ENCODE measurements at places on chromosomes 1 and 21. TPM values are rescaled to one million over a fixed set of nuclear protein-coding genes. Genes with fewer than 3 reads are reported as not detected.

Gene TMCC2
- total RNA-seq = 6.9 TPM

Gene HAPLN2
- total RNA-seq = not detected

Gene RHD
- total RNA-seq = not detected

Gene CNR2
- total RNA-seq = not detected

Gene AVPR1B
- total RNA-seq = not detected

DNA sequence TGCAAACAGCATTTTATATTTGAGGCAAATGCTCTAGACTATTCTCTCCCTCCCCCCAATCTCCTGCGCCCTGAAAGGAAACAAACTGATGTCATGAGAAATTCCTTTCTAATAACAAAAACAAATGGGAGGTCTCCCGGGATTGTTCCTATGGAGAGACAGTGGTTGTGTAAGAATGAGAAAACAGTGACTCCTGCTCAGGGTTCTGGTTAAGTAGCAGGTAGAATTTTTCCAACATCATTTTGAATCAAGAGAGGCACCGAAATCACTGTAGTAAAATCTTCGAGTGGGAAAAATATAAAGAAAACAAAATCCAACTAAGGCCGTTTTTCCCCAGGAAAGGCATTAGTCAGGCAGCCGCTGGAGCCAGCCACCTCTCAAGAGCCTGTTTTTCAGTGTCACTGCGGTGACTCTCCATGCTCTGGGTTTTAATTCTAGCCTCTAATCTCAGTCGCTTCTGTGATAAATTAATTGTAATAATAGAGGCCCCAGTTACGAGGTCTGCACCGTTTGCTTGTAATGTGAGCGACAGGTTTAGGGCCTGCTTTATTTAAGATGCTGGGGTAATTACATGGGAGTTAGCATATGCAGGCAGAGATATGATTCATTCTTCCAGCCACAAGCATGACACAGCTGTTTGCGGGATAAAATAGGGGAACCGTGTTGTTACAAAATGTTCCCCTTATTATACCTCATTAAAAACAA is 80.3 kb downstream of the RNF220 start:
- no peak overlapping the region for H3K27ac ChIP-seq
- DNase-seq = peak; percentile 86
- H3K4me3 ChIP-seq = no peak overlapping the region
- H3K36me3 ChIP-seq = no peaks in the 10 kb centered on the region

DNA sequence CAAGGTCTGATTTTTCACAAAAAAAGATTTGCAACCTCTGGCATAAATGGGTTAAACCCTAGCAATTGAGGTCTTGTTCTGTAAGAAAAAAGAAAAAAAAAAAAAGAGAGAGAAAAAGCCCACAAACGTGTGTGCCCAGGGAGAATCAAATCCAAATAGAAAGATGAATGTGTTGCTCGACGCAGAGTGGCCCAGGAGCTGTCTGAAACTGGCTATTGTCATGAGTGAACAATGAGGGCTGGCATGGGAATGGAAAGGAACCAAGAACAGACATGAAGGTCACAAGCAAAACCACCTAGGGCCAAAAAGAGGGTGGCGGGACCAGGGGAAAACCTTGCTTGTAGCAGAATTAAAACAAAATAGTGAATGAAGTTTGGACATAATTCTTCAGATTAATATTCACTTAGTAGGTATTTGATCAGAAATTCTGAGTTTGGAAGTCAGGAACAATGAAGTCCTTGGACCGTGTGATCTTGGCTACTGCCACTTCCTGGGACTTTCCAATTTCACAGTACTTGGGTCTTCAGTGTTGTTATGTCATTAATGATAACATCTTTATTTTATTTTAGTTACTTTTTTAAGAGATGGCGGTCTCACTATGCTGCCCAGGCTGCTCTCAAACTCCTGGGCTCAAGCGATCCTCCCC is 3.1 kb downstream of the ENO1 start:
- H3K4me1 ChIP-seq = peaks cover 32% of the 10 kb centered on the region
- H3K27ac ChIP-seq = no peak overlapping the region

DNA sequence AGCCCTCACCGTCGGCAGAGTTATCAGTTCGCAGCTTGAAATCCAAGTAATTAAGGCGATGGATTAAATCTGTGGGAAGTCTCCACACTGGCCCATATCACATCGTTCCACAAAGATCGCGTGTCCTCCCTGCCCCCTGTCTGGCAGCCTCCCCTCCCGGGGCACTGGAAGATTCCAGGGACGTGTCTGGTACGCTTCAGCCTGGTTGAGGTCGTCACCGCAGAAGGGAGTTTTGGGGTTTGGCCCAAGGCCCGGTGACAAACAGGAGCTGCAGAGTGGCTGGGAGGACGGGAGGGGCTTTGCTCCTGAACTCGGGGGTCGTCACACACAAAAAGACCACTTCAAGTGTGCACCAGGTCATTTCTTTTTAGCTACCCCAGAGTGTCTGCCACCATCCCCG is 51.1 kb downstream of the PRDM16 start:
- H3K36me3 ChIP-seq = no peaks in the 10 kb centered on the region
- no peak overlapping the region for H3K27ac ChIP-seq
- H3K4me3 ChIP-seq = no peak overlapping the region
- no peaks in the 10 kb centered on the region for H3K27me3 ChIP-seq
- DNase-seq = no peak

- H3K4me3 ChIP-seq = no peak overlapping the region
- no peak overlapping the region for H3K27ac ChIP-seq
- no peaks in the 10 kb centered on the region for H3K36me3 ChIP-seq
- no peak for DNase-seq
These were observed 375.4 kb downstream of the NUF2 start for GRCh38 chr1:163697137-163697536.

GRCh38 chr1:7253118-7253480 is 467.8 kb downstream of the CAMTA1 start:
- H3K36me3 ChIP-seq = no peaks in the 10 kb centered on the region
- peak; percentile 70 for DNase-seq
- H3K27ac ChIP-seq = no peak overlapping the region
- no peaks in the 10 kb centered on the region for H3K27me3 ChIP-seq
- H3K4me3 ChIP-seq = no peak overlapping the region

DNA sequence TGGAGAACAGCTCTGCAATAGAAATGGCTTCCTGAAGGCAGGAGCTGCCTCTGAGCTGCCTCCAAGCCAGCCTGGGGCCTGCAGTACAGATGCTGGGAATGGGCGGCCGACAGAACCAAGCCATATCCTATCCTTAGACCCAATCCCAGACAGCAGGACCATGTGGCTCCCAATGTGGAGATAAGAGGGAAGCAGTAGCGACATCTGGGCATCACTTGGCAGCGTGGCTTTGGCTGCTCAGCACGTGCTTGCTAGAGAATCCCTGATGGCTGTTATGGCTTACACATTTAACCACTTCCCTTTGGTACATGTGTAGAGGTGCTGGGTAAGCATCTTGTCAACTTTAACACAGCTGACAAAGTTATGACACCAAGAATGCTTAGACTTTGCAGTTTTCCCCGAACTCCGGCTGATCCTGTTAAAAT is 87.7 kb downstream of the MAN1C1 start:
- H3K27ac ChIP-seq = no peak overlapping the region
- H3K36me3 ChIP-seq = no peaks in the 10 kb centered on the region
- DNase-seq = no peak

DNA sequence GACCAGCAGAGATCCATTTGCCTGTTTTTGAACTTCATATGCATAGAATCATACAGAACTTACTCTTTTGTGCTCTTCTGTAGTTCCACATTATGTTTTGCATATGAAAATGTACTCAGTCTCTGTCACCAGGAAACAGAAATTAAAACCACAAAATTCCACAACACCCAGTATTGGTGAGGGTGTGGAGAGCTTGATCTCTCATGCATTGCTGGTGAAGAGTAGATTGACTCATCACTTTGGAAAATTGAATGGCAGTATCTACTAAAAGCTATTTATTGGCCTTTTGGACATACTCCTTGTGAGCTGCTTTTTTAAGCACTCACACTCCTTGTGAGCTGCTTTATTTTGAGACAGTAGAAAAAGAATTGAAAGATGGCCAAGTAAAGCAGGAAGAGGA is 43.3 kb downstream of the VTCN1 start:
- peaks cover 2% of the 10 kb centered on the region for H3K4me1 ChIP-seq
- no peaks in the 10 kb centered on the region for H3K36me3 ChIP-seq
- no peak overlapping the region for H3K27ac ChIP-seq
- H3K4me3 ChIP-seq = no peak overlapping the region
- no peaks in the 10 kb centered on the region for H3K27me3 ChIP-seq

DNA sequence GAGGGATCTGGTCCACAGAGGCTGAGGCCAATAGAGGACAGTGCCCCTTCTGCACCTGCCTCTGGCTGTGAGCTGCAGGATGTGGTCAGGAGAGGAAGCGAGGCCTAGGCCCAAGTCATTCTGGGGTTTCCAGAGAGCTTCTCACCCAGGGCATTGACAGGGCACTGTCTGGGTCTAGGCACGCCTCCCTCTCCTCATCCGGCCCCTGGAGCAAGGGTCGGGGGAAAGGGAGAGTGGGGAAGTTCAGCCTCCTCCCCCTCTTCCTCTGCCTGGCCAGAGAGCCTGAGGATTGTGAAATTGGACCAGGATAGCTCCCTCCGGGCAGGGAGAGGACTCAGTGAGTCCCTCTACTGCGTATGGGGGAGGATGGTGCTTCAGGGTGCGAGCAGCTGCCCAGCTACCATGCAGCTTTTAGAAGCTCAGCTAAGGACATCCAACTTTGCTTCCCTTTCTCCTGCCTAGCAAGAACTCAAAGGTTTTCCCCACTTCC is 6.3 kb upstream of the INAVA start:
- no peaks in the 10 kb centered on the region for H3K36me3 ChIP-seq
- no peaks in the 10 kb centered on the region for H3K4me1 ChIP-seq
- no peak overlapping the region for H3K27ac ChIP-seq
- H3K27me3 ChIP-seq = peaks cover 16% of the 10 kb centered on the region

DNA sequence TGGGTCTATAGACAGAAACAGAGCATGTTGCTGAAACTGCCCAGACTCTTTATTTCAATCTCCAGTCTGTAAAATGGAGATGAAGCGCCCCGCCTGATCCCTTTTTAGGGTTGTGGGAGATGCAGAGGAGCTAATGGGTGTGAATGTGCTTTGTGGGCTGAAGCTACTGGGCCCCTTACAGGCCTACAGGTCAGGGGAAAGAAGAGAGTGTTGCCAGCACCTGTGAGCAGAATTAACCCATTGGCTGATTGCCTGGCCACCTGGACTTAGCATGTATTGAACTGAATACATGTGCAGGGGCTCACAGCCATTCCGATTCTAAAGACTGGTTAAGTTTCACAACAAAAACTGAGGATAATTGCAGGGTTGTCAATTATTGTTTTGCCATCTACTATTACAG is 13.9 kb upstream of the ATF3 start:
- no peaks in the 10 kb centered on the region for H3K36me3 ChIP-seq
- H3K27me3 ChIP-seq = peaks cover 3% of the 10 kb centered on the region
- H3K27ac ChIP-seq = no peak overlapping the region

DNA sequence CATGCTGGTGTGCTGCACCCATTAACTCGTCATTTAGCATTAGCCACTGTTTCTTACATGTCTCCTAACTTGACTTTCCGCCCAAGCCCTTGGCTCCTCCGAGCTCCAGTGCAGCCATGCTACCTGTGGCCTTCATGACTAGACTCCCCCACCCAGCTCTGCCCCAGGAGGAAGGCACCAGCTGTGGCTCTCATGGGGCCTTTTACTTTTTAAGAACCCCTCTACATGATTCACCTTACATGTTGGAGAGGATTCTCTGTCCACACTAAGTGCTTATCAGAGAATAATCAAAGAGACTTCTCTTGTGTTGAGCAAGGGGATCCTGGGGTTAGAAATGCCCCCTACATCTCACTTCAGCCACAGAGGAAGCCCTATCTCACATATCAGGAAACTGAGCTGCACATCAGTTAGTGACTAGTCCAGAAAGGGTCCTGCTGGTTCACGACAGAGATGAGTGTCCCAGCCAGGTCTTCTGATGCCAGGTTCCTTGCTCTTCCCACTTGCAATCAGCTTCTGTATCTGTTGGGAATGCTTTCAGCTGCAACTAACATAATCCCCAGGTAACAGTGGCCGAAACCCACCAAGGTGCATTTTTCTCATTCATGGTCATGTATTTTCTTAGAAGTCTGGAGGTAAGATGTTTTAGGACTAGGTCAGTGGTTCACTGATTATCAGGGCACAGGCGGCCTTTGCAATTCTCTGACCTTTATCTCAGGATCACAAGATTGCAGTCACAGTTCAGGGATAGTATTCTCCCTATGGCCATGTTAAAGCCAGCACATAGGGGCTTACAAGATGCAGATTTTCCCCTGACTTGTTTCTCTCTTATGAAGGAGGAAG is 45.9 kb downstream of the KLHDC7A start:
- H3K27ac ChIP-seq = no peak overlapping the region
- DNase-seq = no peak
- H3K4me1 ChIP-seq = no peaks in the 10 kb centered on the region

GRCh38 chr1:214331827-214332423 is 51.0 kb downstream of the SMYD2 start:
- peak; percentile 25 for DNase-seq
- no peaks in the 10 kb centered on the region for H3K27me3 ChIP-seq
- peaks cover 7% of the 10 kb centered on the region for H3K36me3 ChIP-seq
- no peak overlapping the region for H3K27ac ChIP-seq
- H3K4me1 ChIP-seq = peaks cover 4% of the 10 kb centered on the region

DNA sequence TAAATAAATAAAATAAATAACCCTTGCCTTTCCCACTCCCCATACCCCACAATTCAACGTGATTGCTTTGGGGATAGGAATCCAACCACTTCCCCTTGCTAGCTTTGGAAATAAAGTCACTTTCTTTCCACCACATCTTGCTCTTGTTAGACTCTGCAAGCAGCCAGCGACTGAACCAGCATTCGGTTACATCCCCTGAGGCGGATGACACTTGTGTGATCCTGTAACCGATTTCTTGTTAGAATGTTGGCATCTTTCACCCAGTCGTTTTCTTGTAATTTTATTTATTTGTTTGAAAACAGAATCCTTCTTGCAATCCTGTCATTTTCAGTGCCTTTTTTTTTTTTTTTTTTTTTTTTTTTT is 1.6 kb upstream of the IFNGR2 start:
- H3K27me3 ChIP-seq = no peaks in the 10 kb centered on the region
- H3K4me1 ChIP-seq = no peaks in the 10 kb centered on the region
- no peak overlapping the region for H3K27ac ChIP-seq
- no peaks in the 10 kb centered on the region for H3K36me3 ChIP-seq
- H3K4me3 ChIP-seq = no peak overlapping the region

DNA sequence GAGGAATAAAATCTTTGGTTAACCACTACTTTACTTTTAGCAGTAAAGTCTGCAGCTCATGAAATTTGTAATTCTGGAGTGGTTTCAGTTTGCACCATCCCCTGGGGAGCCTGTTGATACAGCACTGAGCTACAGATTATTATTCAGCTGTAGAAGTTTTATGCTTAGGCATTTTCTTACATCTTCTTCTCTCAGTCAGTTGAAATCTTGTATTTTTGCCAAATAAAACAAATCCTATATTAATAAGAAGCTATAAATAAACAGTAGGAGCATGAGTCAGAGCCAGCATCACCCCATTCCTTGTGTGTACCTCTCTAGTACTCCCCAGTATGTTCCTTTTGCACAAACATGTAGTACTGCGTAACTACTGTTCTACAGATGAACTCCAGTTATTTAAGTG is 118.9 kb downstream of the ATF6 start:
- H3K27me3 ChIP-seq = no peaks in the 10 kb centered on the region
- no peaks in the 10 kb centered on the region for H3K36me3 ChIP-seq
- peak; percentile 99 for DNase-seq
- peak overlapping the region; percentile 10 for H3K4me3 ChIP-seq

Measured in fibroblast of lung (primary cell).